ENCODE measurements at places on chromosomes 6 and 20. TPM values are rescaled to one million over a fixed set of nuclear protein-coding genes. Genes with fewer than 3 reads are reported as not detected.

The MOG gene
- not detected for total RNA-seq

The RSPO3 gene
- total RNA-seq: 2.6 TPM

The GPANK1 gene
- 13.0 TPM for total RNA-seq

The TUBB2B gene
- 0.89 TPM for total RNA-seq

The MATN4 gene
- total RNA-seq: 0.11 TPM

The PHF10 gene
- total RNA-seq: 17.5 TPM

The HLA-DPB1 gene
- total RNA-seq: 21.1 TPM

The BEND6 gene
- total RNA-seq: 19.1 TPM

The DYNLT2 gene
- 1.5 TPM for total RNA-seq

The SLC17A1 gene
- total RNA-seq: not detected

The STMND1 gene
- total RNA-seq: not detected

The KCNK16 gene
- not detected for total RNA-seq

The IL17A gene
- not detected for total RNA-seq

The TCF21 gene
- total RNA-seq: 1.9 TPM

The DLK2 gene
- total RNA-seq: 0.66 TPM

The THEMIS gene
- total RNA-seq: not detected

The ECT2L gene
- total RNA-seq: not detected

The C6orf132 gene
- total RNA-seq: 1.5 TPM

The MAP7 gene
- total RNA-seq: 1.4 TPM

The GID8 gene
- 32.4 TPM for total RNA-seq

The TRIM40 gene
- total RNA-seq: not detected

The FAM184A gene
- total RNA-seq: 1.1 TPM

The COL12A1 gene
- 765 TPM for total RNA-seq

The OXT gene
- not detected for total RNA-seq

The PSMB8 gene
- 41.2 TPM for total RNA-seq

The GPSM3 gene
- 0.87 TPM for total RNA-seq

The TNXB gene
- total RNA-seq: 5.9 TPM

Measured in uterine smooth muscle cell (primary cell).